ENCODE measurements at places on chromosomes 11 and 22. TPM values are rescaled to one million over a fixed set of nuclear protein-coding genes. Genes with fewer than 3 reads are reported as not detected.

The STX5 gene
- 18.2 TPM for polyA plus RNA-seq

The C11orf71 gene
- polyA plus RNA-seq, result 13.1 TPM

The CASP12 gene
- polyA plus RNA-seq, result 0.38 TPM

The FZD4 gene
- polyA plus RNA-seq, result 27.5 TPM

The LDHAL6A gene
- 0.03 TPM for polyA plus RNA-seq

The MISFA gene
- 1.4 TPM for polyA plus RNA-seq

The SERPIND1 gene
- 0.12 TPM for polyA plus RNA-seq

The PELI3 gene
- polyA plus RNA-seq, result 46.8 TPM

The ART1 gene
- 0.26 TPM for polyA plus RNA-seq

The CSRP3 gene
- 35.9 TPM for polyA plus RNA-seq

The TEX12 gene
- 0.33 TPM for polyA plus RNA-seq

The KRTAP5-9 gene
- 0.09 TPM for polyA plus RNA-seq

The SLC22A8 gene
- polyA plus RNA-seq, result not detected

The UBE2L6 gene
- 5.3 TPM for polyA plus RNA-seq

The CARNS1 gene
- 4.2 TPM for polyA plus RNA-seq

The MPEG1 gene
- 1.8 TPM for polyA plus RNA-seq

The NUP50 gene
- 21.1 TPM for polyA plus RNA-seq

The FAM180B gene
- 0.51 TPM for polyA plus RNA-seq

The WT1 gene
- 0.03 TPM for polyA plus RNA-seq

The OR51E2 gene
- polyA plus RNA-seq, result not detected

The MPZL3 gene
- 0.16 TPM for polyA plus RNA-seq

The OPCML gene
- polyA plus RNA-seq, result 0.80 TPM

The APOBEC3B gene
- 0.18 TPM for polyA plus RNA-seq

The MYEOV gene
- polyA plus RNA-seq, result 0.09 TPM

The DNAL4 gene
- polyA plus RNA-seq, result 11.8 TPM

The ARHGAP42 gene
- 4.2 TPM for polyA plus RNA-seq

The DUSP8 gene
- polyA plus RNA-seq, result 4.4 TPM

The PGA5 gene
- 0.17 TPM for polyA plus RNA-seq

The TRIM49C gene
- not detected for polyA plus RNA-seq

The AMPD3 gene
- 67.7 TPM for polyA plus RNA-seq

The SLC22A9 gene
- polyA plus RNA-seq, result not detected

The MMP27 gene
- 0.08 TPM for polyA plus RNA-seq

Data from psoas muscle (tissue), 8 donors.